Left ventricle myocardium superior (tissue), 1 donor: ENCODE measurements at places on chromosomes 12 and 14. TPM values are rescaled to one million over a fixed set of nuclear protein-coding genes. Genes with fewer than 3 reads are reported as not detected.

Gene DDX11
- total RNA-seq: 5.0 TPM

Gene CLEC12A
- total RNA-seq: 4.9 TPM

Gene RPL10L
- total RNA-seq: not detected

Gene DLK1
- total RNA-seq: 22.7 TPM

Gene WNT1
- total RNA-seq: not detected

Gene GPRC5D
- not detected for total RNA-seq

Gene HHIPL1
- 1.5 TPM for total RNA-seq

Gene KIF21A
- total RNA-seq: 55.3 TPM

Gene OAS2
- 8.0 TPM for total RNA-seq

Gene OR4E2
- not detected for total RNA-seq

Gene FAM181A
- not detected for total RNA-seq

Gene FSCB
- total RNA-seq: not detected

Gene CLEC1B
- not detected for total RNA-seq

Gene PMEL
- 0.57 TPM for total RNA-seq

Gene TMPO
- 16.2 TPM for total RNA-seq

Gene PCNX1
- 37.4 TPM for total RNA-seq

Gene CS
- 865 TPM for total RNA-seq

Gene NFE2
- total RNA-seq: 0.74 TPM

Gene ACSS3
- 22.0 TPM for total RNA-seq

Gene ATG101
- total RNA-seq: 26.5 TPM

Gene CD163L1
- 1.6 TPM for total RNA-seq
